ENCODE measurements at places on chromosomes 2 and 18.

DNA sequence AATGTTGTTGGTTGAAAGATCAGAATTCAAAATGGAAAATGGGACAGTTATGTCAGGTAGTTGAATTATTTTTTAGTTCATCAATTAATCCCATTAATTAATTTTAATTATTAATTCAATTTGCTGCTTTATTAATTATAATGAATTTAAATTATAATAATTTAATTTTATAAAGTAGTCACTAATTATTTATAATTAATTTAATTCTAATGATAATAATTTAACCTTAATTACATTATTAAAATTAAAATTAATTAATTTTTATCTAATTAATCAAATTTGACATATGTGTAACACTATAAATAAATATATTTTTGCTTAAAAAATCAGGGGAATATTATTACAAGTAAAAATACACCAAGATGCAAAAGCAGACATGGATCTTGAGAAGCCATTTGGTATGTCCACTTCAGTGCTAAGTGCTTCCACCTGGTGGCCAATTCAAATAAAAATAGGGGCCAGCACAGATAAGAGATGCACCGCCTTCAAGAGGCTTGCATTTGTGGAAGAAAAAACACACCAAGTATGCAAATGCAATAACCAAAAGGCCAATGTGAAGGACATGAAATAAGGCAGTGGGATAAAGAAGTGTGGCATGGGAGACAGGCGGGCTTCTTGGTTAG, 73.2 kb downstream of the MBP start:
- DNase-seq = peak; percentile 49

DNA sequence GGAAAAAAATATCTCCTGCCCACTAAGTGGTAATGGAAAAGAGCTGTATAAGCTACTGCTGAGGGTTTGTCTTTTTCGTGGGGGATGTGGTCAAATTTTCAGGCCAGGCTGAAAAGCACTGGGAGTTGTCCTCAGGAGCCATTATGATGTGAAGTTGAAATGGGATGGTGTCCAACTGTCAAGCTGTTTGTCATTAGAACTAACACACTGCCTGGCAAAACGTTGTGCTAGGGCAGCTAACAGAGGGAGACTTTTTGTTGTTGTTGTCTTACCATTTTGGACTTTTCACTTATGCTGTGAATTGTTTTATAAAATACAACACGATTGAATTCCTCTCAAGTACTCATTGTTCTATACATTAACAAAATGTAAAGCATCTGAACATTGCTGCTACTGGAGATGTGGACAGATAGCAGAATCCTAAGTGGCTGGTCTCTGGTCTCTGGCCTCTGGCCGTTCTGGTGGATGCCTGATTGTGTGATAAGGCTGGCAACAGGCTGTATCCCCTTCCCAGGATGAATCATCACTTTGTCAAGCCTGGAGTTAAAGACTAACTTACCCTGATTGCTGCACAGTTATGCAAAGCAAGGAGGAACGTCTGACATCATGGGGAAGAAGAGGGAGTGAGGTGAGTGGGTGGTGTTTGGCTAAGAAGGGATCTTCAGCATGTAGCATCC, 2.3 kb downstream of the MYO1B start:
- DNase-seq = no peak

- no peak for DNase-seq
Measured at GRCh38 chr2:153227981-153228380, 250.6 kb downstream of the RPRM start.

- no peak for DNase-seq
Measured at GRCh38 chr2:46340740-46341420, 43.7 kb downstream of the EPAS1 start.

- DNase-seq = no peak
Measured at GRCh38 chr2:143435131-143435530, 305.9 kb downstream of the ARHGAP15 start.

- DNase-seq = no peak
Measured at GRCh38 chr2:216950547-216950946, 90.7 kb upstream of the TNP1 start.

DNA sequence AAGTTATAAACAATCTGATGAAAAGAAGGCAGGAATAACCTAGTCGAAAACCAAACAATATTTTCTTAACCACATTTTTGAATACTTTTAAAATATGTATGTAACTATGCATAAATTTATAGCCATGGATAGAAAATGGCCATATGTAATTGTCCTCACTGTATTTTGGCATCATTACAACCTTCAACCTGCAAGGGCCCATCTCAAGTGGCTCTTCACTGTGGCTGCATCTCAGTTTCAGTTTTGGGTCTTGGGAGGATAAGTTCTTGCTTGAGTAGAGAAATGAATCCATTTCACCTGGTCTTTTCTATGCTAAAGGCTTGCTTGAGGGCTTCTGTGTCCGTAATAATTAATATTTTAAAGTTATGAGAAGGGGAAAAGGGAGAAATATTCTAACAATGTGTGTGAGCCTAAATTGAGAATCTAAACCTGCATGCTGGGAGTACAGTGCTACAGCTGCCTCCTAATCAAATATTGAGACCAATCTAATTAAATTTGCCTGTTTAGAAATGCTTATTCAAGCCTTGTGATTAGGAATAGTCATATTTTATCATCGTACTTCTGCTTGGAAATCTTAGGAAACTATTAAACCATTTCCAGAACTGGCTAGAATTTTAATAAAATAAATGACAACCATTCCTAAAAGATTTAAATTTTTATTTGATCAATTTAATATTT, 92.5 kb downstream of the EML4 start:
- no peak for DNase-seq

DNA sequence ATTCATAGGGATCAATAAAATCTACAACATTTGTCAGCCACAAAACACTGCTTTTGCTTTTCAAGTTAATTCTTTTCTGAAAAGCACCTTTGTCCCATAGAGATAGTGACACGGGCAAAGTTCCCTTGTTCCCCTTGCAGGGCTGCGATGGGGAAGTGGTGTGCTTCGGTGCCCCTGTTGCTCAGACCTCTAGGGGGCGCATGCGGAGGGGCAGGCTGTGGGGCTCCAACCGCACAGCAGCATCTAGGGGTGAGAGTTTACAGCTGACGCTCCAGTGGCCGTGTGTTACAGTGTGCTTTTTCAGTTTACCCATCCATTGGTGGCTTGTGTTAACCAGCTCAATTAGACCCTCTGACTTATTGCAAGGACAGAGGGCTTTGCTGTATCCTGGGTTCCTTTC, 1432.2 kb upstream of the ACVR2A start:
- DNase-seq = no peak

- no peak for DNase-seq
Measured at GRCh38 chr2:98577313-98577712, 31.0 kb downstream of the COA5 start.

DNA sequence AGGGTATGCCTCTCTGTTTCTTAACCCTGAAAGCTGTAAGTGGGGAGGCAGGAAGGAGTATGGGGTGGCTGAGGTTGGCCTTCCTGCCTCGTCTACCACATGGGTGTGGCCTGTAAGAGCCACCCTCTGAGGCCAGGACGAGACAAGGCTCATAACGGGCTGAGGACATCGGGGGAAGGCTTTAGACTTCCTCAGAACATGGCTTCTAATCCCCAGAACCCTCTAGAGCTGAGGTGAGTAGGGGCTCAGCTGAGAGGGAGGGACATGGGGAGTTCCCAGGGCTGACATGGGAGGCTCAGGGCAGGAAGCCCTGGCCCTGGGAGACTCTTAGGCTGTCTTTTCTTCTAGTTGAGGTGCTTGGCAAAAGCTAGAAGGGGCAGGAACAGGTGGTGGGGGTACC, 36.7 kb downstream of the EMX1 start:
- DNase-seq = peak; percentile 26

- DNase-seq = no peak
Measured at GRCh38 chr2:145595296-145595695, 1075.4 kb upstream of the ZEB2 start.

DNA sequence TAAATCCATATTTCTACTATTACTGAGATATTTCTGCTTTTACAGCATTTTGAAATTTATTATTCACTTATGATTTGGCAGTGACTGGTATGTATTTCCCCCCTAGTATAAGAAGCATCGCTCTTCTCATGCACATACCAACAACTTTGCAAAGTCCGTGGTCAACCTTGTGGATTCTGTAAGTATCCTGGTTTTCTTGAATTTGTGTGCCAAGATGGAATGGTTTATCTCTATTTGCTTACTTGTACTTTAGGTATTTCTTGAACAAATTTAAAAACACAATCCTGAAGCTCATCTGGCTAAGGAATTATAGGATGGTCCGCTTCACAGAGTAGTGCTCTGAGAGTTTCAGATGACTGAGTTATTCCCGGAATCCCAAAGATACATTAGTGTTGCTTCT, 85.0 kb upstream of the FAM237A start:
- no peak for DNase-seq

DNA sequence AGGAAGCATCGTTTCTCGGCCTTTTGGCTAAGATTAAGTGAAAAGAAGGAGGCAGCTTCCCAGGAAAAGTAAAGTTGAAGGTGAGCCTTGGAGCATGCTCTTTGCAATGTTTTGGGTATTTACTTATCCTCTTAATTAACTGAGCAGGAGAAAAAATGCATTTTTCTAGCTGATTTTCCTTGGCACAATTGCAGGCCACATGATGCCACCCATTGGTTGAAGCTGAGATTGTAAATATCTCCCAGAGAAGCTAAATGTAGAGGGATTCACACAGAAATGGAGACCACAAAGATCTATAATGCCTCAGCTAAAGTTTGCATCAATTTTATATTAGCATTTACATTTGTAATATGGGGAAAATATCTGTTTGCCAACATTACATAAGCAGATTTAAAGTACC, 294.1 kb downstream of the KCNS3 start:
- no peak for DNase-seq

GRCh38 chr2:237701033-237701858, 73.9 kb downstream of the LRRFIP1 start:
- no peak for DNase-seq

DNA sequence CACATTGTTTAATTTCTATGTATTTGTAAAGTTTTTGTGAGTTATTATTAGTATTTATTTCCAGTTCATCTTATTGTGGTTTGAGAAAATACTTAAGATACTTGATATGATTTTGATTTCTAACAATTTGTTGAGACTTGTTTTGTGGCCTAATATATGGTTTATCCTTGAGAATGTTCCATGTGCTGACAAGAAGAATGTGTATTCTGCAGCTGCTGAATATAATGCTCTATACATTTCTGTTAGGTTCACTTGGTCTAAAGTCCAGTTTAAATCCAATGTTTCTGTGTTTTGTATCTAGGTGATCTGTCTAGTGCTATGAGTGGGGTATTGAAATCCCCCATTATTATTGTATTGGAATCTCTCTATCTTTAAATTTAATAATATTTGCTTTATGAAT, 201.3 kb downstream of the FSIP2 start:
- DNase-seq = no peak

DNA sequence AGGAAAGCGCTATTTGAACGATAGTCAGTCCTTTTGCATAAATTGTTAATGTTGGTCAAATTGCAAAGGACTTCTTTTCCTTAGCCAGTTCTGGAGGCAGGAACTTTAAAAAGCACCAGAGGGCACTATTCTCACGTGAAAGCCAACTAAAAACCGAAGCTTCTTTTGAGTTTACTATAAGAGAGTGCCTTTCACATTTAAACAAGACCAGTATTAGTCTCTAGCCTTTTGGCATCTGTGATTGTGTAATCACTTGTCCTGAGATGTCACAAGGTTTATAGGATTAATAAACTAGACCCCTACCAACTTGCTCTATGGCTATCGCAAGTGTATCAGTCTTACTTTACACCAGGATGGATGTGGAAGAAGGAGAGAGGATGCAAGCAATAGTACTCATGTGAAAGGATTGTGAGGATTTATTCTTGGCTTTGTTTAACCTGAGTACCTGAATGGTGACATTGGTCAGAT, 14.4 kb upstream of the STAT4 start:
- DNase-seq = peak; percentile 59

- DNase-seq = no peak
Measured at GRCh38 chr18:75016025-75016717, 192.8 kb downstream of the PTGR3 start.

- no peak for DNase-seq
Measured at GRCh38 chr2:128752691-128753263, 434.1 kb upstream of the HS6ST1 start.

- no peak for DNase-seq
Measured at GRCh38 chr2:216283038-216283900, 89.0 kb downstream of the MARCHF4 start.

DNA sequence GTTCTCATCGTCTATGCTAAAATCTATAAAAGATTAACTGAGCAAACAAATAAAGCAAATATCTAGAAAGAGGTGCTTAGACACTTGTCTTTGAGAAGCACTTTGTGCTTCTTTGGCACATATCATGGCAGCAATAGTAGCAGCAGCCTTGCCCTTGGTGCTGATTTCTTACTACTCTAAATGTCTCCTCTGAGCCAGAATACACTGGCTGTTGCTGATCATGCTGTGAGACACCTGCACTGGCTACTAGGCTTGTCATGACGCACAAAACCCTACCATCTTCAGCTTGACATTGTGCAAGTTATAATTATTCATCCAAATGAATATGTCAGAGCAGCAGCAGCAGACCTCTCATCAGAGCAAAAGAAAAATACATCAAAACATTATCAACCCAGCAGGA, 46.7 kb downstream of the FANCL start:
- DNase-seq = no peak

- no peak for DNase-seq
Measured at GRCh38 chr2:63514237-63514716, 74.0 kb downstream of the WDPCP start.

DNA sequence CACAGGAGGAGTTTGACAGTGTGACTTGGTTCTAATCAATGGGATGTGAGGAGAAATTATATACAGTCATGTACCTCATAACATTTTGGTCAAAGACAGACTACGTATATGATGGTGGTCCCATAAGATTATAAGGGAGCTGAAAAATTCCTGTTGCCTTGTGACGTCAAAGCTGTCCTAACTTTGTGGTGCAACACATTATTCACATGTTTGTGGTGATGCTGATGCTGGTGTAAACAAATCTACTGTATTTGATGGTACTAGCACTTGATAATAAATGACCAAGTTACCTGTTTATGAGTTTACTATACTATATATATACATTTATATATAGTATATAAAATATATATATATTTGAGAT, 29.1 kb upstream of the TGIF1 start:
- no peak for DNase-seq

DNA sequence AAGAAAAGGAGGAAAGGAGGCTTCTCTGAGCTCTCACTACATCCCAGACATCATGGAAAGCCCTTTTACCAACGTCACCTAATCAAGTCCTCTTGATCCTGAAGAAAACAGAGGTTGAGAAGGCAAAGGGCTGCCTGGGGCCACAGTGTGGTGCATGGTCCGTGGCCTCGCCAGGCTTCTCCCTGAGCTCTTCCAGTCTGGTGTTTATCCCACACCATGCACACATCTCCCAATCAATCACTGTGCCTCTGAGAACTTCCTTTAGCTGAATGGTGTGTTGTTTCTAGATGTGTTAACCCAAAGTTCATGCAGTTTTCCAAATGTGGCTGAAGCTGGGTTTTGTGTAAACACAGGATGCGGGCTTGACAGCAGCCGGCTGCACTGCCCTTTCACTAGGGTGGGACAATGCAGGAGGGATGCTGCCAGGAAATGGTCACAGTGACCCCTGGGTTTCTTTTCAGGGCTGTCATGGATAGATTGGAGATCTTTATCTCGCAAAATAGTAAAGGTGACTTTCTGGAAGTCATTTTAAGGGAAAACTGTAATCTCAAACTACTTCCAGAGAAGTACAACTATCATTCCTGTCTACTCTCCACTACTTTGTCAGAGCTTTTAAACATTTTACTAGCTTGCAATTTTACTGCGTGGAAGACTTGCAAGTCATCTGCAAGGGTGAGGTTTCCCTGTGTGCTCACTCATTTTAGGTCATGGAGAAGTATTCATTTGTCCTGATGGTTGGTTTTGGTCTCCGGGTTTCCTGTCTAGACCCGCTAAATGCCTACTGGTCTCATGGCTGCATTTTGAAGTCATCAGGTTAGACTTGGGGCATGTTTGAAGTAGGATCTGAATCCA, 54.6 kb downstream of the IL1R2 start:
- DNase-seq = no peak

All from CD4-positive, alpha-beta T cell treated with Interleukin-2 at 100 ng/mL for 4 hours (primary cell).